ENCODE measurements at places on chromosomes 12 and 14.

DNA sequence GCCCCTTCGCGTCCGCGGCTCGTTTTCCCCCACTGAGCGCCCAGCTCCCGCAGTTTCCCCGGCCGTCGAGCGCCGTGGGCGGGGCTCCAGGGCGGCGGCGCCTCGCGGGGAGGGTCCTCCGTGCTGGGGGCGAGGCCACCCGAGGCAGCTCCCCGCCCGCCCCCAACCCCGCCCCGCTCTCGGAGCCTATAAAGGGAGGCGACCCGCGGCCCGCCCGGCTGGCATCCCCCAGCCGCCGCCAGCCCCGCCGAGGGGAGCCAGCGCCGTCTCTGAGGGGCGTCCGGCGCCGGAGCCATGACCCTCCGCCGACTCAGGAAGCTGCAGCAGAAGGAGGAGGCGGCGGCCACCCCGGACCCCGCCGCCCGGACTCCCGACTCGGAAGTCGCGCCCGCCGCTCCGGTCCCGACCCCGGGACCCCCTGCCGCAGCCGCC lies at the start of gene TAMALIN:
Gene TAMALIN (plus strand): TSS at position 221 of the 432 bp plus-strand sequence. CDS start 74 bp downstream, at position 295.
- DNase-seq, result no peak

DNA sequence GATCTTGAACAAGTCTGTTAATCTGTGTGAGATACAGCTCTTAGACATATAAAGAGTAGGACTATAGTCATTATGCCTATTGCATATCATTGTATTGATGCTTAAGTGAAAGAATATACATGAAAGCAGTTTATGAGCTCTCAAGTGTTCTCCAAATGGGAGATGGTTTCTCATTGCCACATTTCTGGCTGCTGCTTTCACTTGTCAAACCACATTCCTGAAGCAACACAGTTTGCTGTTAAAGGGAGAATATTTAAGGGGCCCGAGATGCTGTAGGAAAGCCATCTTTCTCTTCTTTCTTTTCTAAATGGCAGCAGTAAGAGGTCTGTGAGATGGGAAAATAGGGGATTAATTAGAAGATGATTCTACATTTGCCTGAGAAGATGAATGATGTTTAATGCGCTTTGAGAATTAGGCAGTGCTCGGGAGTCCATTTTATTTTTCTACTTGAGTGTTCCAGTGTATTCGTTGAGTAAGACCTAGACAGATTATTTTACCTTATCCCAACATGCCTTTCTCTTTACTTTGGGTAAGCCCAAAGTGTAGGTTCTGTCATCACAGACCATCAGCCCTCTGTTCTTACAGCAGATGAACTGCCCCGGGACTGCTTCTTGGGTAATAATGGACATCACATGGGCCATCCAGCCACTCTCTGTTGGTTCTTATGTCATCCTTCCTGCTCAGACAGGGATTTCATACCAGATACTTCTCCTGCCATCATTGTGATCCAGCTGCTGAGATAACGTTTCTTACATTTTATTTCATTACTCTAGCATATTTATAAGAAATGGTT lies 35.6 kb downstream of the ANO4 start:
- no peak for DNase-seq

DNA sequence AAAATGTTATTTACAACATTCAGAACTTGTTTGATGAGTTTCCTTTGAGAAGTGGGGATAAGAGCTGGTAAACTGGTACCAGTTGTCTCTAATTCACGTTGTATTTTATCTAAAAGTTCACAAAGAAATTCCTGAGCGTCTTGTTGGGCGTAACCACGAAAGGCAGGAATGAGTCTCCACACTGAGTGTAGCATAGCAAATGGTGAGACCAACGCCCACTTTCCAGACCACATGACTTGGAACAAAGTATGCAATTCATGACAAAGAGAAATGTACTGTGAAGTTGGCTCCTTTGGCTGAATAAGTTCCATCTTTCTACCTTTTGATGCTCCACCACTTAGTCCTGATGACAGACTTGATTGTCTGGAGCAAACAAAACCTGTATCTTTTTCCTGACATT lies 18.4 kb downstream of the USP44 start:
- no peak for DNase-seq

- DNase-seq, result no peak
Measured at GRCh38 chr14:91352053-91352452, 65.6 kb downstream of the CCDC88C start.

- no peak for DNase-seq
Measured at GRCh38 chr14:50116966-50117365, 594 bp upstream of the VCPKMT start.

DNA sequence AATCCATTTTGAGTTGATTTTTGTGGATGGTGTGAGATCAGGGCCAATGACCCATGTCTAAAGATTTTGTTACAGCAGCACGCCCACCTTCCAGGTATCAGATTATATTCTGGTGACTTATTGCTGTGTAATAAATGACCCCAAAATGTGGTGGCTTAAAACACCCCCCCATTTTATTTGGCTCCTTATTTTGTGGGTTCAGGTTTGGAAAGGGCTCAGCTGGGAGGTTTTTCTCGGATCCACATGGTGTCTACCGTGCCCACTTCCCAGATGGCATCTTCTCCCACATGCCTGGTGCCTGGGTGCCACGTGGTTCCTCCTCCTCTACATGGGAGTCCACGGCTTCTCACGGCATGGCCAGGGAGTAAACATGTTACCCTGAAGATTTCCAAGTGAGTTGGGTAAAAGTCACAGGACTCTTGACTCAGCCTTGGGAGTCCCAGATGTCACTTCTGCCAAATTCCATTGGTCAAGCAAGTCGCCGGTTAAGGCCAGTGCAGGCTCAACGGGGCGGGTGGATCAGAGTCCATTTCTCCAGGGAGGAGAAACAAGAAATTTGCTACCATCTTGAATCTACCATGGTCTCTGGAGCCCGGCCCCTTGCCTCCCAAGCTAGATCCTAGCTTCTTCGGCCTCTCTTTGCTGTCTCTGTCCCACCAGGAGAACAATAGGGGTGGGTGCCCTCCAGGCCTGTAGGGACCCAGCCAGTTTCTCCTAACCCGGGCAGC lies 214.3 kb downstream of the KIF26A start:
- no peak for DNase-seq

- no peak for DNase-seq
Measured at GRCh38 chr12:41795051-41795600, 349.5 kb downstream of the GXYLT1 start.

- no peak for DNase-seq
Measured at GRCh38 chr14:72830356-72830755, 63.5 kb downstream of the DPF3 start.

Measured in GOT3 (cell line).